Gastroesophageal sphincter (tissue), 4 donors: ENCODE measurements at places on chromosomes 12 and 14.

DNA sequence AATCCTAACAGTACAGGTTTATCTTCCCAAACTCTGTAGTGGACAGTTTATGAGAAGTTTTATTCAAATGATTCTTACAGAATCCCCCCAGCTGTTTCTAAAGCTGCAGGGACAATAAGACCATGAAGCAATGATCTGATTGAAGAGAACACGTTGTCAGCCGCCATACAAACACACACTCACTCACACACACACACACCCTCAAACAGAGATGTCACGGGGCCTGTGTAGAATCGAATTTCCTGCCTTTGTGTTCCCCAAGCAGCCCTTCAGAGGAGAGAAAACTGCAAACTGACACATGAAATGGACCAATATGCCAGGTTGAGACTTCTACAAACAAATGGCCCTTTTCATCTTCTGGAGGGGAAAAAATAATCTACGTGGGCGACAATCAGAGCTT, 80.5 kb upstream of the TBX3 start:
- no peak for ATAC-seq
- H3K4me1 ChIP-seq, result no peaks in the 10 kb centered on the region
- H3K4me3 ChIP-seq, result no peak overlapping the region
- no peaks in the 10 kb centered on the region for H3K27me3 ChIP-seq
- no peaks in the 10 kb centered on the region for H3K36me3 ChIP-seq

- no peaks in the 10 kb centered on the region for H3K27me3 ChIP-seq
- no peak overlapping the region for H3K27ac ChIP-seq
- no peak for ATAC-seq
- no peaks in the 10 kb centered on the region for H3K4me1 ChIP-seq
Measured at GRCh38 chr12:119758722-119759121, 90.8 kb downstream of the PRKAB1 start.

DNA sequence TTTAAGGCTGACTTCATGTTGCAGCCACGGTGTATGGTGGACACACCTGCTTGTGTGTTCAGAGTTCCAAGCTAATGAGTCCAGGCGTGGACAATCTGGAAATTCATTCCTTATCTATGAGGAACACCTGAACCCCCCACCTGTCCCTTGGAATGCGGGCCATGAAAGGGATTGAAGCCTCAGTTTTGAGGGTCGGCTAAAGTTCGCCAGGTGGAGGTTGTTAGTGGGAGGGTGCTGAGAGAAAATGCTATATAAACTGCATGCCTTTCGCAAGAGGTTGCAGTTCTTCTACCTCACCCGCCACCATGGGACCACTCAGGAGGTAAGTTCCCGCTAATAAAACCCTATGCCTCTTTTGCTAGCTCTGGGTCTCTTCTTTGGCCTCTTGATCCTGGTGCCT, 348.0 kb downstream of the BCL11B start:
- H3K4me1 ChIP-seq, result no peaks in the 10 kb centered on the region
- no peak overlapping the region for H3K27ac ChIP-seq
- H3K4me3 ChIP-seq, result no peak overlapping the region
- ATAC-seq, result no peak

DNA sequence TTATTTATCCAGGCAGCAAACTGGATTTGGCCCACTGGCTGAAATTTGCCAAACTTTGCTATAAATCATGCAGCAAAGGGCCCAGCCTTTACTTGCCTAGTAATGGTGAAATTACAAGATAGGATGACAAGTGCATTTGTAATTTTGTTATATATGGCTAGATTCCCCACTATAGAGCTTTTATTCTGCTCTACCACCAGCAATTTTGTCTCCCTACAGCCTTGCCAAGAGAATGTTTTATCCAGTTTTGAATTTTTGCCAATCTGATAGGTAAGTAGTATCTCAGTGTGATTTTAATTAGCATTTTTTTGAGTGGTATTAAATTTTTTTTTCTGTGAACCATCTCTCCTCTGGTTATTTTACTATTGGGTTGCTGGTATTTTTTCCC, 161.6 kb downstream of the SLC41A2 start:
- H3K4me1 ChIP-seq, result no peaks in the 10 kb centered on the region
- H3K4me3 ChIP-seq, result no peak overlapping the region
- no peaks in the 10 kb centered on the region for H3K36me3 ChIP-seq
- H3K27me3 ChIP-seq, result no peaks in the 10 kb centered on the region

- no peaks in the 10 kb centered on the region for H3K4me1 ChIP-seq
- H3K4me3 ChIP-seq, result no peak overlapping the region
- no peak overlapping the region for H3K27ac ChIP-seq
- no peak for ATAC-seq
- H3K36me3 ChIP-seq, result no peaks in the 10 kb centered on the region
Measured at GRCh38 chr14:33689680-33690079, 261.2 kb downstream of the EGLN3 start.
